GM03348 (cell line): ENCODE measurements at places on chromosomes 1 and 21.
A peak's percentile ranks its signal among the peaks of the same experiment; 100 is the strongest.

GRCh38 chr1:113928187-113928930, 765 bp upstream of the HIPK1 start:
- DNase-seq = peak; percentile 15

DNA sequence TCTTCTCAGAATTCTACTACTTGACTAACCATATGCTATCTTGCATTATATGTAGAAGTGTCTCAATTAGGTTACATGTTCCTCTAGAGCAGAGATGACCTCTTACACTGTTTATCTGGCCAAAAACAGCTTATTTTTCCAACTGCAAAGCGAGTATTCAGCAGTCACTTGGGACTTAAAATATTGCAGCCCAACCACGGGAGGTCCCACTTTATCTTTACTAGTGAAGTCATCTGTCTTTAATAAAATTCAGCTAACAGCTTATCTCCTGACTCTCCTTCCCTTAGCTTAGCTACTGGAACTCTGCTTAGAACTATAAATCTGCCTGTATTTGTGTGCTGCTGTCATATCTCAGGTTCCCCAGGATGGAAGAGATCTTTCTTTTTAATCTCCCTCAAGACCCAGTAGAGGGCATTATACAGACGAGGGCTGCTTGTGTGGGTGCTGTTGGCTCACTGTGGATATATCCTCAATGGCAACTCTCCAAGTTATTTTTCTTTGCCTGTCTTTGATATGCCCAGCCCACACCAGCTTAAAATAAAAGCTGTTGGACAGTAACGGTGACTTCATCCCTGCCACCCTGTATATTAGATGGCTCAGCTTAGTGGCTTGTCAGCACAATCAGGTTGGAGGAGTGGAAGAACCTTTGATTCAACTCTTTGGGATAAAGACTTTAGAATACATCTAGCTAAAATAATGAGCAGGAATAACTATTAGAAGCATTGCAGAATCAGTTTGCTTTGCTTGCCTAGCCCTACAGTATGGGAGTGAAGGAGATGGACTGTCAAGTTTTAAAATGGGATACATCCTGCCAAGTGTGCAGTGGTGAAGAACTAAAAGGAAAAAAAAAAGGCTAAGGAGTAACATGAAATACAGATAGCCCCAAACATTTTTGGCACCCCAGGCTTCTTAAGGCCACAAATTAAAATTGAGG, 9.6 kb downstream of the ENSA start:
- DNase-seq = peak; percentile 66

DNA sequence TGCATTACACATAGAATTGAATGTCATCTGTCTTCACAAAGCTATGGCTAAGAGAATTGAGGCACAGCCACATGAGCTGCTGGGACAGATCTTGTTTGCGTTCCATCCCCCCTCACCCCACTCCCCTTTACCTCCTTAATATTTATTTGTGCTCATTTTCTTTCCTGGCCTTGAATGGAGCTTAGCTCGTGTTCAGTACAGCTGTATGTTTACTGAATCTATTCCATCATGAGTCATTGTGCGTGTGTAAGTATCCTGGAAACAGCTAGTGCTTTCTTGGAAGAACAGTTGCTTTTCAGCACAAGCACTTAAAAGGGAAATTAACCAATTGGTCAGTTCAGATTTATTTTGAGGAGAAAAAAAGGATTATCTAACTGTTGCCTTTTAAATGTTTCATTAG, 14.7 kb downstream of the PROX1 start:
- no peak for DNase-seq

GRCh38 chr1:28915031-28915895, 894 bp downstream of the EPB41 start:
- DNase-seq = no peak

GRCh38 chr1:204574865-204575163, 58.6 kb downstream of the MDM4 start:
- peak; percentile 17 for DNase-seq
